ENCODE measurements at places on chromosomes 1 and 21.
A peak's percentile ranks its signal among the peaks of the same experiment; 100 is the strongest.

DNA sequence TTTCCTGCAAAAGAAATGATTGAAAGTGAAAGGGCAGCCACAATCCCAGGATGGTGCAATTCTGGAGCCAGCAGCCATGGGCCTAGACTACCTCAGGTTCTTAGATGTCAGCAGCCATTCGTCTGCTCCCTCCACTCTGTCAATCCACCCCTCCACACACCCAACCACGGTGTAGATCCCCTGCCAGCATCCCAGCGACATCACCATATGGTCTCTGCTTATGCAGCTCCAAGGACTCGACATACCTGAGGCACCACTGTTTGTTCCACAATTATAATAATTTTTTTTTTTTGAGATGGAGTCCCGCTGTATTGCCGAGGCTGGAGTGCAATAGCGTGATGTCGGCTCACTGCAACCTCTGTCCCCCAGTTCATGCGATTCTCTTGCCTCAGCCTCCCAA is 6.5 kb downstream of the SYNC start:
- DNase-seq = no peak

- peak; percentile 50 for DNase-seq
Observed at GRCh38 chr1:236759252-236759859, 35.7 kb upstream of the MTR start.

DNA sequence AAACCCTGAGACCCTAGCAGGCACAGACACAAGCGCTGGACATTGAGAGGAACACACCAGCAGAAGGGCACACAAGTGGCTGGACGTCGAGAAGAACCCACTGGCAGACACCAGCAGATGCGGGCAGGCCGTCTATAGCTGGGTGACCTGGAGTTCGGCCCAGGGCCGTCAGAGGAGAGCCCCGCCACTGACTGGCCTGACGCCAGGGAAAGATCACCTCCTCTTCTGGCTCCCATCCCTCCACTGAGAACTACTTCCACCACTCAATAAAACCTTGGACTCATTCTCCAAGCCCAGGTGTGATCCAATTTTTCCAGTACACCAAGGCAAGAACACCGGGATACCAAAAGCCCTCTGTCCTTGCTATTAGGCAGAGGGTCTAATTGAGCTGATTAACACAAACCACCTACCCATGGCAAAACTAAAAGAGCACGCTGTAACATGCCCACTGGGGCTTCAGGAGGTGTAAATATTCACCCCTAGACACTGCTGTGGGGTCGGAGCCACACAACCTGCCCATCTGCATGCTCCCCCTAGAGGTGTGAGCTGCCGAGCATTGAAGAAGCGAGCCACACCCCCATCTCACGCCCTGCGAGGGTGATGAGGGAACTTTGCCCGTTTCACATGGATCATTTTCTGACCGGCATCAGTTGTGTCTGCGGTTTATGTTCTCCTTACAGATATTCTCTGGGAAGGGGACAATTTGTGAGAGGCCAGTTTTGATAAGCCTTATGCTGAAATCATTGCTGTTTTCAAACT is 104.8 kb downstream of the HLX start:
- no peak for DNase-seq

DNA sequence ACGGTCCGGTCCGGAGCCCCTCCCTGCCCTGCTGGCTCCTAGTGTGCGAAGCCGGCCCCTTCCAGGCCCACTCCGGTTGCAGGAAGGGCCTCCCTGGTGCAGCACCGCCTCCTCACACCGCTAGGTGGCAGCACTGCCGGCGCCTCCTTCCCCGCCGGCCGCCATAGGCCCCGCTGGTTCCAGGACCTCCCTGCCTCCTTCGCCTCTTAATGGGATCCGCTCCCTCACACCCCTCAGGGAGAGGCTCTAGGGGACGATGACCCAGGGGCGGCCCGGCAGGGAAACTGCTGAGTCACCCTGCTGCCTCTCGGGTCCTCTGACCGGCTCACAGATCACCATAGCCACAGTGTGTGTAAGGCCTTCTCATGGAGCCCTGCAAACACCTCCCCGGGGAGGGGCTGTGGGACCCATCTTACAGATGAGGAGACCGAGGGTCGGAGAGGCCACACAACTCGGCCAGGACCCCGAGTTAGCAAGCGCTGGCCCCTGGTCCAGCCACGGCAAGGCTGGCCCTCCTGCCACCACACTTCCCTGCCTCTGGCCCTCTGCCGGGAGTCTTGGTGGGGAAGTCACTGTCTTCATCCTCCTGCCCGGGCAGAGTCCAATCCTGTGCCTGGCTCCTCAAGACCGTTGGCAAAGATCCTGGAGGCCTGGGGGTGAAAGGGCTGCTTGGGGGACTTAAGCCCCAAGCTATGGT is 1.6 kb upstream of the AJAP1 start:
- DNase-seq = peak; percentile 47

DNA sequence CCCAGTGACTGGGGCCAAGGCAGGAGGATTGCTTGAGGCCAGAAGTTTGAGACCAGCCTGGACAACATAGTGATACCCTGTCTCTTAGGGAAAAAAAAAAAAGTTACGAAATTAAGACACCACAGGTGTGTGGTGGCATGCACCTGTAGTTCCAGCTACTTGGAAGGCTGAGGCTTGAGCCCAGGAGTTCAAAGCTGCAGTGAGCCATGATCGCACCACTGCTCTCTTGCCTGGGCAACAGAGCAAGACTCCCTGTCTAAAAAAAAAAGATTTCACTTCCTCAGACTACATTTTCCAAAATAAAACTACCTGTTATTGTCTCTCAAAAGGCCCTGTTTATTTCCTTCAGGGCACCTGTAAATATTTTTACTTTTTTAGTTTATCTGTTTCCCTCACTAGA is 4.7 kb upstream of the STK40 start:
- DNase-seq = no peak

GRCh38 chr1:3060127-3060526 is 8.9 kb upstream of the PRDM16 start:
- no peak for DNase-seq

DNA sequence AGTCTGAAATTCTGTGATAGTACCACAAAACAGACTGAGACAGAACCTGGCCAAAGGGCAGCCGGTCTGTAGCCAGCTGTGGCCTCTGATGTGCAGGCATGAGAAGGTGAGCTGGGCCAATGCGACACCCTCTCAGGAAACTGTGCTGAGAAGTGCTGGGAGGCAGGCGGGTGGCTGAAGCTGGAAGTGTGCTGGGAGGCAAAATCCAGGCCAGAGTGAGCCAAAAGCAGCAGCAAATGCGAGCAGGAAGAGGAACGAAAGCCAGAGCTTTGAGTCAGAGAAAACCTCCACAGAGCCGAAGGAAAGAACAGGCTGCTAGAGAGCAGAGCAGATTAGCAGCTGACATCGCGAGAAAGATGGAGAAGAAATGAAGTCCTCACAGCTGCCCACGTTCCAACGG is 10.2 kb upstream of the ATP13A2 start:
- no peak for DNase-seq

- peak; percentile 66 for DNase-seq
Observed at GRCh38 chr1:30707412-30708360, 15.7 kb downstream of the MATN1 start.

DNA sequence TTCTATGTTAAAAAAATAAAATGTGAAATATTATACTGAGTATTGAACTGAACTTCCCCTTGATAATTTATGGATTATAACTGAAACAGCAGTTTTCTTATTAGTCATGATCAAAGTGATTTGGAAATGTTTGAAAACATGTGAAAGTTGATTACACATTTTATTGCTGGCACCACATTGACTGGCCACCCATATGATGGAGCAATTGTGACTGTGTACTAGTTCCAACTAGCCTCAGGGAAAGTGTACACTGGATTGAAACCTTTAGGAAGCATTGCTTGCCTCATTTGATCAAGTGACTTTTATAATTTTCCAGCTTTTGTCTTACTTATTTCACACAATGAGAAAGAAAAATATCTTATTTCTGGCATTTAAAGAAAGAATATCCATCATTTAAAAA is 128.0 kb upstream of the ADGRL2 start:
- DNase-seq = no peak

- no peak for DNase-seq
Observed at GRCh38 chr1:245051349-245052221, 103.2 kb upstream of the KIF26B start.

- DNase-seq = no peak
Observed at GRCh38 chr21:44729336-44730027, 18.1 kb upstream of the TSPEAR start.

DNA sequence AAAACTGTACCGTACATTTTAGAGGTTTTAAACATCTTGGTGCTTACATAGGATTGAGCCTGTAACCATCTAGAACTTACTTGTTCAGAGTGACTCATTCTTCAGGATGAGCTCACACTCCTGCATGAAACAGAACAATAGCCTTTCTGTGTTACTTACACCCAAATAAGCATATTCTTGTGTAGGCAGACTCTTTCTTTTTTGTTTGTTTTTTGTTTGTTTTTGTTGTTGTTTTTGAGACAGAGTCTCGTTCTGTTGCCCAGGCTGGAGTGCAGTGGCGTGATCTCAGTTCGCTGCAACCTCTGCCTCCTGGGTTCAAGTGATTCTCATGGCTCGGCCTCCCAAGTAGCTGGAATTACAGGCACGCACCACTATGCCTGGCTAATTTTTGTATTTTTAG is 3.8 kb upstream of the CA6 start:
- peak; percentile 51 for DNase-seq

- no peak for DNase-seq
Observed at GRCh38 chr1:203152158-203153034, 23.2 kb downstream of the MYBPH start.

- no peak for DNase-seq
Observed at GRCh38 chr1:1128454-1129139, 12.7 kb upstream of the C1orf159 start.

DNA sequence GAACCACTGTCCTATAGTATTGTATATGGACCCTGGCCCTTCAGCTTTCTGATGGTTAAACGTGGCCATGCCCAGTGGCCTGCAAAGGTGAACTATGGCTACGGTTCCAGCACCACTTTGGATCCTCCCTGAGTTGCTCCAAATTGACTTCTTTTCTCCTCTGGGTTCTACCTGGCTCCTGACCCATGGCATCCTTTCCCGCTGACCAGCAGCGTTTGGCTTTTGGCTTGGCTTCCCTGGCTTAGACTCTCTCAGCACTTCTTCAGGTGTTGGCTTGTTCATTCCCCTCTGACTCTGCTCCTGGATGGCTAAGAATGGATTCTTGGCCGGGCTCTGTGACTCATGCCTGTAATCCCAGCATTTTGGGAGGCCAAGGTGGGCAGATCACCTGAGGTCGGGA is 152.9 kb downstream of the CNIH3 start:
- no peak for DNase-seq

DNA sequence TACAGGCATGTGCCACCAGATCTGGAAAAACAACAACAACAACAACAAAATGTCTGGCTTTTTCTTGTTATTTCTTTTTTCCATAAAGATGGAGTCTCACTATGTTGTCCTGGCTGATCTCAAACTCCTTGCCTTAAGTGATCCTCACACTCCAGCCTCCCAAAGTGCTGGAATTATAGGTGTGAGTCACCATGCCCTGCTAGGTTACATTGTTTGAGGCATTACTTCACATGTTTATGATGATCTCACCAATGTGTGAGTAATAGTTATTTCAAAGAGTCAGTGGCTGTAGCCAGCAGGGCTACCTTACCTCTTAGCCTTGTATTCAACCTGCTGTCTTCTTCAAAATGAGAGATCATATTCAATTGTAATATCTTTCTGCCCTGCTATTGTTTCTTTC is 445.7 kb downstream of the AMY1C start:
- DNase-seq = no peak

- DNase-seq = no peak
Observed at GRCh38 chr21:46127239-46128105, 27.9 kb downstream of the FTCD start.

- DNase-seq = no peak
Observed at GRCh38 chr1:49036700-49037099, 260.0 kb upstream of the BEND5 start.

GRCh38 chr1:175250027-175250426 is 57.5 kb upstream of the KIAA0040 start:
- DNase-seq = no peak

- DNase-seq = peak; percentile 79
Observed at GRCh38 chr1:214552174-214552608, 789 bp upstream of the PTPN14 start.

DNA sequence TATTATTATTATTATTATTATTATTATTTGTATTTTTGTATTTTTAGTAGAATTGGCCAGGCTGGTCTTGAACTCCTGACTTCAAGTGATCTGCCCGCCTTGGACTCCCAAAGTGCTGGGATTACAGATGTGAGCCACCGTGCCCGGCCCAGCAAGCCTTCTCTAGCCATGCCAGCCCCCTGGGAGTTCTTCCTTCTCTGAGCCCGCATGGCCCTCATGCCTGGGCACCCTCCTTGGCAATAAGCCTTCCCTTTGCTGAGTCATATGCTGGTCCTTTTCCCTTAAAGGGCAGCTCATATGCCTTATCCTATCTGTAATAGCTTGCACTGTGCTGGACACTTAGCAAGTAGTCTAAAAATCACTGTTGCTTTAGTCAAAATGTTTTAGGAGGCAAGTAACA is 8.5 kb upstream of the NBL1 start:
- DNase-seq = no peak

- no peak for DNase-seq
Observed at GRCh38 chr1:206524739-206525364, 17.5 kb downstream of the RASSF5 start.

- DNase-seq = no peak
Observed at GRCh38 chr1:112188611-112189010, 199.1 kb upstream of the KCND3 start.

DNA sequence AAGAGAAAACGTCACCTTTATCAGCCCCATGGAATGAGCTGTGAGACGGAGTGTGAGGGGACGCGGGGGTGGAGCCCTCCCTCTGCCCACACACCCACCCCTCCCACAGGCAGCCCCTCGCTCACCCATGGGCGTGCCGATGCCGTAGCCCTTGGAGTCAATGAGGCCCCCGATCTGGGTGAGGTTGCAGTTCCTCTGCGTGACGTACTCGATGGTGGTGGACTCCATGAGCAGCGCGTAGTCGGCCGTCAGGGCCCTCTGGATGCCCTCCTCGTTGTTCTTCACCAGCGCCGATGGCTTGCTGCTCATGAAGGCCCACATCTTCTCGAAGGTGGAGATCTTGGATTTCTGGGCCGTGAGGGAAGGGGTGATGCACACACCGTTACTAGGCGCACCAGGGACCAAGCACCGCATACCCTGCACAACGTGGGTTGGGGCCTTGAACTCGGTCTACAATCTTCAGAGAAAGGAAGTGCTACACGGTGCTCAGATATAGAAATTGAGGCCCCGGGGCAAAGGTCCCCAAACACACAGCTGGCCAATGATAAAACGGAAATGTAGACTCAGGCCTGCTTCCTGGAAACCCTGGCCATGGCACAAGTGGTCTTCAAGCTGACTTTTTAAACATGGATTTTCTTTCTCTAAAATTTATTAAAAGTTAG is 228.2 kb downstream of the GRIK3 start:
- no peak for DNase-seq

- DNase-seq = no peak
Observed at GRCh38 chr1:93349231-93350135, 3.8 kb downstream of the DR1 start.

- no peak for DNase-seq
Observed at GRCh38 chr1:89211035-89211634, 12.4 kb upstream of the GBP4 start.
